Right forelimb (tissue), 1 donor: ENCODE measurements at places on chromosomes 4 and X.

- DNase-seq, result no peak
Observed at GRCh38 chrX:71291381-71291780, 7.9 kb downstream of the NONO start.

DNA sequence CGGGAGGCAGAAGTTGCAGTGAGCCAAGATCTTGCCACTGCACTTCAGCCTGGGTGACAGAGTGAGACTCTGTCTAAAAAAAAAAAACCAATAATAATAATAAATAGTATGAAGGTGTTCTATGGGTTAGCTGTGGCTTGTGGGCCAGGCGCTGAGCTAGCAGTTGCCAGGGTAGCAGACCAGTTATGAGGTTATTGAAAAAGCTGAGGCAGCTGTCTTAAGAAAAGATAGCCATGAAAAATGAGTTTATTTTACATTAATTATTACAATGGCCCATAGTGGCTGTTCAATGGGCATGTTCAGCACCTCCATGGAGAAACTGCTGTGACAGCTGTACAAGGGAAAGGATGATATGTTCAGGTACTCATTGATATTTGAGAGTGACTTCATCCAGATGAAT is 13.3 kb upstream of the HSD17B10 start:
- DNase-seq, result no peak

DNA sequence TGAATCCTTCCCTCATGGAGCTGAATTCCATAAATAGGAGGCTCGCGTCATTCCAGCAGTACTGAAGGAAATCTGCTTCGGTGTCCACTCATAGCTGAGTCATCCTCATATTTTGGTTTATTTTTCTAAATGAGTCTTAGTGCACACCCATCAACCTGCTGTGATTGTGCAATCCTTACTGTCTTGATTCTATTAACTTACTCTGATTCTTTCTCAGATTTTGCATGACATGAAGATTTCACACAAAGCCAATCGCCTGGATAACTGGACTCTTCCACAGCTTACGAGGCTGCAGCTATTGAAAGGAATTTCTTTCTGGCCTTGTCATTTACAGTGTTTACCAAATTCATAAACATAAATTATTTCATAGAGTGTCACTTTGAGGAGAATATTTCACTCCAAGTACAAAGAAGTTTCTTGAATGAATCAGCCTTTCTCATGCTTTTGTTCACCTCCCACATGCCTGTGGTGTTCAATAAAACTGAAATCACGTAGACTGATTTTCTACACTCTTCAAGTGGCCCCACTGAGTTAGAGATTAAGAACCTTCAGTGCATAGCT is 207.6 kb upstream of the SLITRK2 start:
- DNase-seq, result no peak

DNA sequence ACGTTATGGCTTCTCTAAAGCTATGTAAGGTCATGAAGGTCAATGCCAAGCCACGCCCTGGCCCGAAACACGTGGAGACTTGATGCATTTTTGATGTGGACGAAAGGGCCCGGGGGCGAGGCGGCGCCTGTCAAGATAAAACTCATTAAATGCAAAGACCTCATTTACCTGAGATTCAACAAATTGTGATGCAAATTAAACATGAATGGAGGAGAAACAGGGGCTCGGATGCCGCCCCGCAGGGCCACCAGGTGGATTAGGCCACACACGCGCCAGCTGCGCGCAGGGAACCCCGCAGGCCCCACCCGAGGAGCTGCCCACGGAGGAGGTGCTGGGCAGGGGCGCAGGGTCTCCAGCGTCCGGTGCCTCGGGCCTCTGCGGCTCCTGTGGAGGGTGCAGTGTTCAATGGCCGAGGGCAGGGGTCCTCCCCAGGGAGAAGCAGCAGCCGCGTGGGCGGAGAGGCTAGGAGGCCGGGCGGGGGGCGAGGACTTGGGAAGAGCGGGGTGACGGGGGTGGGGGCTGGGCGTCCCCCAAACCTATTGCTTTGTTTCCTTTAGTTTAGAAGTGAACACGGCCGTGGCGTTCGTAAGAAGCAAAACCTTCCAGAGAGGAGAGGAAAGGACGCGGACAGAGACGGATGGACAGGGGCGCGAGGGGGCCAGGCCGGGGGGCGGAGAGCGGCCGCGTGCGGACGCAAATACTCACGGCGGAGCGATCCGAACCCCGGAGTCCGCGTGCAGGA is 40.4 kb downstream of the CPLX1 start:
- no peak for DNase-seq

DNA sequence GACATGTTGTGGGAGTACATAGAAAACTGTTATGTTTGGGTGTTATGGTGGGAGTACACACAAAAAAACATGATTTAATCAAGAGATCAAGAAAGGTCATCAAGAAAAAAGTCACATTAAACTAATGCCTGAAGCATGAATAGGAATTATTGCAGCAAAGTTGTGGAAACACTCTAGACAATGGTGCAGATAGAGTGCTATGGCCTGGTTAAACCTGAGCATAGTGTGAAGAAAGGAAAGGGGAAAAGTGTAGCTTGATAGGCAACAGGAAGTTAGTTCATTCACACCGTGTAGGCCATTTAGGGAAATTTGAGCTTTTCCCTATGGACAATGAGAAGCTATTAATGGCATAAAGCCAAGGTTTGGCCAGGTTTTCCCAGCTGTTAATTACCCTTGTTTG is 162.1 kb upstream of the EMCN start:
- no peak for DNase-seq

- no peak for DNase-seq
Observed at GRCh38 chrX:96474029-96474740, 210.5 kb upstream of the DIAPH2 start.

DNA sequence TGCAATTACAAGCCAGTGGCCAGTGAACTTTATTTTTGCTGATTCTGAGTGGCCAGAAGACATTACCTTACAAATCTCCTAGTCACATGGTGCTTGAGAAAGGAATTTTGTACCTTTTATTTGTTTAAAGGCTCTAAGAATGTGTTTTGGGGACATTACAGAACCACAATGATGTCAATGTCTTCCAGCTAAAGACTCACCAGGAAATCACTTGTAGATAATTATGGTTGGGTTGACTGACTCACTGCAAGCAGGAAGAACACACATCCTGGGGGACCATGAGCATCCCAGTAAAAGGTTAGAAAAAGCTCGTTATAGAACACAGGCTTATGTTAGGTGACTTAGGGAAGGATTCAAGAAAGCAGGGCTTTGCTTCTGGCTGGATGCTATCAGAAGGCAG is 119.4 kb upstream of the FAM9B start:
- no peak for DNase-seq

- no peak for DNase-seq
Observed at GRCh38 chrX:98490670-98491069, 1607.0 kb downstream of the RPA4 start.

GRCh38 chr4:172543249-172543648 is 625.4 kb upstream of the GALNT7 start:
- DNase-seq, result no peak

DNA sequence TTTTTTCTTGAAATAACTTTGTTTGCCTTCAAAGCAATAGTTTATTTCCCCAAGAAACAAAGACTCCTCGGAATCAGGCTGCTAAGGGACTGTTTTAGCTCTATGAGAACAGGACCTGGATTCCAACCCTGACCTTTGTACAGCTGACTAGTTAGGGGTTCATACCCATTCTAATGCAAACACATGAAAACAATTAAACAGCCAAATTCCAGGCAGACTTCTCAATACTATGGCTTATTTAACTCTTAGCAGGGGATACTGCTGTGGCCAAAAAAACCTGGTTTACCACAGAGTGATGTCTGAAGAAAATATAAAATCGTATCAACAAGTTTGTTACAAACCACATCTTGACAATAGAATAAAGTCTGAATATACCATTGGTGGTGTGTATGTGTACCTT is 129.6 kb upstream of the INTU start:
- DNase-seq, result no peak
